Endothelial cell of umbilical vein (primary cell): ENCODE measurements at places on chromosomes 3 and 15.
A peak's percentile ranks its signal among the peaks of the same experiment; 100 is the strongest.

DNA sequence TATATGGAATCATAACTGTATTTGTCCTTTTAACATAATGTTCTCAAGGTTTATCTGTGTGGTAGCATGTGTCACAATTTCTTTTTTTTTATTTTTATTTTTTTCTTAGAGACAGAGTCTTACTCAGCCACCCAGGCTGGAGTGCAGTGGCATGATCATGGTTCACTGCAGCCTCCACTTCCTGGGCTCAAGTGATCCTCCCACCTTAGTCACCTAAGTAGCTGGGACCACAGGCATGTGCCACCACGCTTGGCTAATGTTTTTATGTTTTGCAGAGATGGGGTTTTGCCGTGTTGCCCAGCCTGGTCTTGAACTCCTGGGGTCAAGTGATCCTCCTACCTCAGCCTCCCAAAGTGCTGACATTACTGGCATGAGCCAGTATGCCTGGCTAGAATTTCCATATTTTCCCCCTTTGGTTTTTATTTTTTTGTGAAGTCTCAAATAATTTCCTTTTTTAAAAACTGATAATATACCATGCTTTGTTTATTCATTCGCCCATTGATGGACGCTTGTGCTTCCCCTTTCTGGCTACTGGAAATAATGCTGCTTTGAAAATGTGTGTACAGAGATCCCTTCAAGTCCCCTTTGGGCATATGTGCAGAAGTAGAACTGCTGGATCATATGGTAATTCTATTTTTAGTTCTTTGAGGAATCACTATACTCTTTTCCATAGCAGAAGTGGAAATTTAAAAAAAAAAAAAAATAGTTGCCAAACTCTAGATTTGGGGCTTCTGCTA, 28.4 kb downstream of the TMEM40 start:
- DNase-seq: no peak

DNA sequence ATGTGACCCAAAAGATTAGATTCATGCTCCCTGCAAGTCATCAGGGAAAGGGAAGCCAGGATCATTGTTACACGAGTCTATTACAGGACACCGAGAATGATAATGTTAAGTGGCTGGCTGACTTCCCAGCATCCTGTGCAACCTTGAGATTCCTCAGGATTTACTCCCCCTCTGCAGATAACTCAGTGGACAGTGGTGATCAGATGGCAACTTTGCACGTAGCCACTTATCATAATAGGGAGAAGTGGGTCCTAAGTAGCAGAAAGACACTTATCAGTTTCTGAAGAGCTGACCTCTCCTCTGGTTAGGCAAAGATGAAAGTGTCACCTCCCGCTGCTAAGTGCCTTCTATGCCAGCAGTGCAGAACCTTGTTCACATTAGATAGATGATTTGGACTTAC, 6.7 kb upstream of the TMPRSS7 start:
- no peak for DNase-seq

GRCh38 chr3:57709031-57709430, 16.2 kb upstream of the DENND6A start:
- DNase-seq: no peak

DNA sequence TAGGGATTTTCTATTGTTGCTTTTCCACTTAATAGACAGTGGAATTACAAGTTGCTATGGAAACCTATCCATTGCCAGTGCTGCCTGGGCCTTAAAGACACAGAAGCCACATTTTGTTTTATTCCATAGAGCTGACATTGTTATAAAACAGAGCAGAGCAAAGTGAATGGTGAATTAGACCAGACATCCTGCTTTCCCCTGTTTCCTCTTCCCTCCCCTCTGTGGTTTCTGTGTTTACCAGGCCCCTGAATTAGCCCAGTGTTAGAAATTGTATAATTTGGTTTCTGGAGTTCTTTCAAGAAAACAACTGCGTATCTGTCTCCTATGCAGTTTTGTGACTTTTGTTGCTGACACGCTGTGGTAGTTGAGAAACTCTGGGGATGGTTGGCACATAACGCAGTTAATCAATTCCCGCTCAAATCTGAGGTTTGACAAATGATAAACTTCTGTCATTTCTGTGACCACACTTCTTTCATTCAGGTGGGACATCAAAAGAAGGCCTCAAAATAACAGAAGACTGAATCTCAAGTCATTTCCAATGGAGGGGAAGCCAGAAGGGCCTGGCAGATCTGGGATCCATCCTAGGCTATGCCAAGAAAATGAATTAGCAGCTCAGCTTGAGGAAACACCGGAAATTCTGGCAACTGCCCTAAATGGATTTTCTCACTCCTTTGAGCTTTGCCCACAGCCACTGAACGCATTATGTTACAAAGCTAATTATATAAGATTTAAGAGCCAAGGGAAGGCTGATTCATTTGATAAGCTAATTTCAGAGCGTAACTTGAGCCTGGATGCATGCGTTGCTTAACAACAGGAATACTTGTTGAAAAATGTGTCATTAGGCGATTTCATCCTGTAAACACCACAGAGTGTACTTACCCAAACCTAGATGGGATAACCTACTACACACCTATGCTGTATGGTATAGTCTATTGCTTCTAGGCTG, 46.9 kb downstream of the NR1D2 start:
- peak; percentile 98 for DNase-seq

DNA sequence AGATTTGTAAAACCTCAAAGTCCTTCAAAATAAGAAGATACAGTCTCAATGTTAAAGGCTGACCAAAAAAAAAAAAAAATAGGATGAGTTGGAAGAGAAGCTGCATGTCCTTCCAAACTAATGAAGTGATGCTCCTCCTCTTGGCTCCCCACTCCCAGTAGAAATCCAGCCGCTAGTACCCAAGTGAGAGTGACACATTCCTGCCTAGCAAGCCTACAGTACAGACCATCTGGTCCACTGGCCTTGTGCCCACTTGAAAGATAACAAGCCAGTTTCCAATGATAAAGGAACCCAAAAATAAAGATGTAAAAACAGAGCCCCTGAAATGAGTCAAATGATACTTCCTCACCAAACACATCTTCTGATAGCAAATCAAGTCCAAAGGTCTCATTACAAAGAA, 258.7 kb upstream of the NSMCE3 start:
- no peak for DNase-seq
